Karpas-422 (cell line): ENCODE measurements at places on chromosomes 1 and 21. TPM values are rescaled to one million over a fixed set of nuclear protein-coding genes. Genes with fewer than 3 reads are reported as not detected.

- H3K27ac ChIP-seq = no peak overlapping the region
- no peak overlapping the region for H3K4me3 ChIP-seq
- no peaks in the 10 kb centered on the region for H3K27me3 ChIP-seq
- no peaks in the 10 kb centered on the region for H3K36me3 ChIP-seq
Measured at GRCh38 chr1:3293563-3294080, 160.8 kb upstream of the ARHGEF16 start.

GRCh38 chr1:160656737-160657136 lies 9.9 kb upstream of the SLAMF1 start:
- H3K27me3 ChIP-seq = no peaks in the 10 kb centered on the region
- no peak overlapping the region for H3K27ac ChIP-seq
- H3K4me3 ChIP-seq = no peak overlapping the region
- DNase-seq = no peak

GRCh38 chr1:63316984-63317816 lies 5.2 kb upstream of the FOXD3 start:
- H3K4me3 ChIP-seq = peak overlapping the region; percentile 67
- peaks cover 6% of the 10 kb centered on the region for H3K4me1 ChIP-seq
- no peaks in the 10 kb centered on the region for H3K27me3 ChIP-seq
- no peak overlapping the region for H3K27ac ChIP-seq

DNA sequence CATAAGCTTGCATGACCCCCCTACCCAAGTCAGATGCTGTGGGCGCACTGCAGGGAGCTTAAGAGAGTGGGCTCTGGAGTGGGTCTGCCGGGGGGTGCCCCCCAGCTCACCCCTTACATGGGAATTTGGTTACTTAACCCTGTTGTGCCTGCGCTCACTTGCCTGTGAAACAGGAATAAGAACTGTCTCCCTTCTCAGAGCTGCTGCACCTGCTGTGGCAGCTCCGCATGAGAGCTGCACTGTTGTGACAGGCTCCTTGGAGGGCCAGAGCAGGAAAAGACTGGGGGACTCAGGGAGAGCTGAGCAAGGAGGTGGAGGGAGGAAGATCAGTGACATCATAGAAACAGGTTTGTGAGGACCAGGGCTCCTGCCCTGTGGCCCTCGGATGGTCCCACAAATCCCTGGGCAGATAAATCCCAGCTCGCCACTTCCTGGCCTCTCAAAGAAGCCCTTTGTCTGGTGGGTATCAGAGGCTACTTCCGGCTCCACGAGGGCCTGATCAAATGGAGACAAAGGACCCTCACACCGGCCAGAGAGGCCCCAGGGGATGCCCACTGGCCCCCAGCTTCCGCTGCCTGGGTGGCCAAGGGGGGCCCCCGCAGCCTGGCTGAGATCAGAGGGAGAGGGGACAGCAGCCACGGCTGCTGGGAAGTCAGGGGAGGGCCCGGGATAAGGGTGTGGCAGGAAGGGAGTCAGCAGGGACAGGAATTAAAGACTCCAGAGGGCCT lies 28.9 kb upstream of the LAPTM5 start:
- H3K27ac ChIP-seq = no peak overlapping the region
- no peaks in the 10 kb centered on the region for H3K36me3 ChIP-seq
- no peak overlapping the region for H3K4me3 ChIP-seq
- DNase-seq = no peak
- no peaks in the 10 kb centered on the region for H3K27me3 ChIP-seq

IL20 gene
- not detected in 2 replicates for total RNA-seq
